NCI-H446 treated with DMSO at 0.1 percent for 48 hours (cell line): ENCODE measurements at places on chromosomes 12 and 14.
A peak's percentile ranks its signal among the peaks of the same experiment; 100 is the strongest.

DNA sequence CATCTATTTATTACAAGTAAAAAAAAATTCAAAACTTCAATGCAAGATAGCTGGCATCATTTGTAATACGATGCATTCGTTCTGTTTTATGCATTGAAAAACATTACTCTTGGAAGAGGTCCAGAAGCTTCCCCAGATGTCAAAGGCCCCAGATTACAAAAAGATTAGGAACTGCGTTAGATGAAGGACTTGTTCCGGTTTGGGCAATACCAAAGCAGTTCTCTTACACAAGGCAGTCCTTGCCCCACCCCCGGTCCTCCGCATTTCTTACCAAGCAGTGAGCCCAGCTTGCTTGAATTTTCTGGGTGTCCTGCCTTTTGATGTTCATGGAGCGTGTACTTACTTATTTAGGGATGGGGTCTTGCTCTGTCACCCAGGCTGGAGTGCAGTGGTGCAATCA, 4.8 kb upstream of the HVCN1 start:
- no peak for DNase-seq

DNA sequence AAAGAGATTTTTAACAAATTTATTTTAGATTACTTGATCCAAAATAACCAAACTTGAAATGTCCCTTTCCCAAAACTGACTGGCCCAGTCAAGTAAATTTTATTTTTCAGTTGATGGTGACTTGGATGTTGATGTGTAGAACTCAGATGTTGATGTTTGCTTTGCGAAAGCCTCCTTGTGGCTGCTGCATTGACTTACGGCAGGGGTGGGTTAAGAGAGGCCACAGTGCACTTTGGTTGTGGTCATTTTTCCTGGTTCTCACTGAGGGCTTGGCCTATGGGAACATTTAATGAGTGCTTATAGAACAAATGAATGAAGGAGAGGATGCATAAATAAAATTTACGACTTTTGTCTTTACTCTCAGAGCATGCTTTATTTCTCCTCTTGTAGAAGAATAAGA, 52.6 kb downstream of the SLCO1B3 start:
- DNase-seq, result no peak

DNA sequence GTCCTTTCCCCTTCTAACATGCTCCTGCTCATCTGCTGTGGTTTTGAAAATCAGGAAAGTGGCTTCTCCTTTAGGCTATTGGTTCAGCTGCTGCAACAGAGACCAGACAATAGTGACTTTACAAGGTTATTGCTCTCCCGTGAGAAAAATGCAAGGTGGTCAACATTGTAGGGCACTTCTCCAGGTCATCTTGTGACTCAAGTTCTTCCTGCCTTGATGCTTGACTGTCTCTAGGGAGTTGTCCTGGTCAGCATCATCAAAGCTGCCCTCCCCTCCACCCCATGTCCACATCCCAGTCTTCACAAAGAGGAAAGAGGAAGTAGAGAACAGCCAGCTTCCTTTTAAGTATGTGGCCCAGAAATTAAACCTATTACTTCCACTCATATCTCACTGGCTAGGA, 3.9 kb upstream of the TMEM63C start:
- DNase-seq, result no peak

DNA sequence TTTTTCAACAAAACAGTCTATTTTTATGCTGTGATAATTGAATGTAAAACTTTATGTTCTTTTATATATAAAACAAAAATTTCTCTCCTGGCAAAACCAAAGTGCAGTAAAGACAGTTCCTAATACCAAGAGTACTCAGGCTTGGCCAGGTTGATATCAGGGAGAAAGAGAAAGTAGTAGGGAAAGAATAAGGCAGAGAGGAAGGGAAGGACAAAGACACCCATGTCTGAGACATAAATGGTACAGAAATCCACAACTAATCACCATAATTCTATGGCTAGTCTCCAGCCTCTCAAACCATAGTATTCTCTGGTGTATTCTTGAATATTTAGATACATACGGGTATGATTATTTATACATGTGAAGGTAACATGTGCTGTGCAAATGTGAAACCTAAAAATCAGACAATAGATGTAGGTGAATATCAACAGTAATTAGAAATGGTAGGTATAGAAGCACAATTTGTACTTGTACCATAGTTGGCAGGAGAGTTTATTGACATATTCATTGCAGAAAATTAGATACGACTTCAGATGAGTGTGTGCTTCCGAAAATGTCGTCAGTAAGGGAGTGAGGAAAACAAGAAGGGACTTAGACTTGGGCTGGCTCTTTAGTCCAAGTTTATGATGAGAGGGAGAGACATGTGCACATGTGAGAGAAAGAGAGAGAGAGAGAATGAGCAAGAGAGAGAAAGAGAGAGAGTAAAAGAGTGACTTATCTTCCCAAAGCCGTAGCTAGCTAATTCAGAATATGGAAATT, 230.8 kb upstream of the NPAS3 start:
- DNase-seq, result no peak

GRCh38 chr14:73634011-73634833, 10.6 kb upstream of the DNAL1 start:
- DNase-seq, result no peak

DNA sequence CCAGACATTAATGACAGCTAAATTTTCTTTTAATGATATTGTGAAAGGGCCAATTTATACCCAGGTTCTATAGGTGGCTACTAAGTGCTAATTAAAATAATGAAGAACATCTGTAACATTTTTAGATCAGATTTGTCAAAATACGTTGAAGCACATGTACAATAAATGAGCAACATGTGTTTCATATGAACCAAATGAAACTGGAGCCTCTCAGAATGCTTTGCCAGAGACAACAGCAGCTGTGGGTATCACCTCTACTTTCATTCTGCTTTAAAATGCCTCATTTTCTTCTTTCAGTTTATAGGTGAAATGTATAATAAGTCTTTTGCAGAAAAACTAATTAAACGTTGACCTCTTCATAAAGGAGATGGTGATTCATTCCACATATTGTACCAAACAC, 26.1 kb upstream of the MYF6 start:
- no peak for DNase-seq

DNA sequence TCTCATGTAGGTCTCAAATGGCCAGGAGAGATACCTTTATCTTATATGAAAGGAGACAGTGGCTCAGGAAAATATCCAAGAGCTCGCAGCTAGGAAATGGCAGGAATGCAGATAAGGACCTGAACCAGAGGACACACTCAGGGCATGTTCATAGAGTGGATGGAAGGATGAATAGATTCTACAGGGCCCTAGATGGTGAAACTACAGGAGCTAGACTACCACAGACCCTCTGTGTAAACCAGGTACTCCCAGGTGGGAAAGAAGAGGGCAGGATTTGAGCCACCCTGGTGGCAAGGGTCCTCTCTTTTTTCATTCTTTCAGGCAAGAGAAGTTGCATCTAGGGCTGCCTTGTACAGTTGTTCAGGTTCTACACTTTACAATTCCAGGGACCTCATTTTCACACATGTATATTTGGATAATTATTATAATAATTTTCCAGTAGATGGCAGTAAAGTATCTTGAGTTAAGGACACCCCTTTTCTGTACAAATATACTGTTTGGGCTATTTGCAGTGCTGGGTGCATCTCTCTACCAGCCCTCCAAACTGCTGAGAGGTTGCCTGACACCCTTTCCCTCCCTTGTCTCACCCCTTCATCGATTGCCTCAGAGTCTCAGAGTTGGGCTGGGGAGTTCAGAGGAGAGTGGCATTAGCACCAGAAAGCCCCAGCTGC, 10.5 kb upstream of the ZDHHC22 start:
- peak; percentile 52 for DNase-seq

GRCh38 chr12:29741342-29742241, 42.1 kb downstream of the TMTC1 start:
- no peak for DNase-seq

DNA sequence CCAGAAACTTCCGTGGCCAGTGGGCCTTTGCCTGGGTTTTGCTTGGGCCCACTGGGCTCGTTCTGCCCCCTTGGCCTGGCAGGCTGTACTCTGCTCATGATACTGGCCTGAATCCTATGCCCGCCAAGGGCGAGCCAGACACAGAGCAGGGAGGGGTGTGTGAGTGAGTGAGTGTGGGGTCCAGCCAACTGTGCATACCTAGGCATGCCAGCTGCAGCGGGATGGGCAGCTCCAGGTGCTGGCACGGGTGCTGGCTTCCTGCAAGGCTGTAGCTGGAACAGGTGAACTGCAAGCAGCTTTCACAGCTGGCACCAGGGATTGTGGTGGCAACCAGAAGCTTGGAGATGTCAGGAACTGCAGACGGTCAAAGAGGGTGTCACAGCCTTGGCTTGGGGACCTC, 1276.4 kb downstream of the SLC16A7 start:
- no peak for DNase-seq

DNA sequence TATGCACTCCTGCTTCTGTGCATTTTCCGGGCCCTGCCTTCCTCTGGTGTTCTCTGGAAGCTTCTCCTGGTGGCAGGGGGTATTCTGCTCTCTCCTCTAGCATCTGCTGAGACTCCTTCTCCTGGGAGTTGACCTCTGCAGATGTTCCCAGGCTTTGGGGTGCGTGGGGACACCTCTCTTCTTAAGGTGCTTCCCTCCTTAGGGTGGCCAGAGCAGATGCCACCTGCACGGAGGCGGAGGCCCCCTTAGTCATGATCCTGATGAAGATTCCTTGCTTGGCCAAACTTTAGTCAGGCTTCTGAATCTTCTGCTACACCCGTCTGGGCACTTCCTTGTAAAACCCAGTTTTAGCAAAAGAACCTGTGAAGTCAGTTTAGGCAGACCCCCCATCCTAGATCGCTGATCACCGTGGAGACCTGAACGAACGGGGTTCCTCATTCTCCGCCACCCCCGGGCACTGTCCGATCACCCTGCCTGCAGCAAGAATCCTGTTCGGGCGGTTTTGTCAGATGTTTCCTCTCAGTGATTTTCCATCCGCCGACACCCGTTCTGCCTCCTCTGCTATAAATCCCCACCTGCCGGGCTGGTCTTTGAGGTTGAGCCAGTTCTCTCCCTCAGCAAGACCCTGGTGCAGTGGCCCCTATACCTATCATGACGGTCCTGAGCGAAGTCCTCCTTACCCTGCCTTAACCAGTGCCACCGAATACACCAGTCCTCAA, 111.9 kb downstream of the CALM1 start:
- DNase-seq, result no peak

GRCh38 chr12:67740711-67741110, 92.2 kb downstream of the DYRK2 start:
- DNase-seq, result no peak

GRCh38 chr14:101858791-101859537, 97.5 kb downstream of the PPP2R5C start:
- no peak for DNase-seq

GRCh38 chr12:98421316-98421715, 94.1 kb upstream of the TMPO start:
- DNase-seq, result peak; percentile 73

GRCh38 chr14:30355431-30355913, 203.5 kb upstream of the G2E3 start:
- DNase-seq, result no peak

DNA sequence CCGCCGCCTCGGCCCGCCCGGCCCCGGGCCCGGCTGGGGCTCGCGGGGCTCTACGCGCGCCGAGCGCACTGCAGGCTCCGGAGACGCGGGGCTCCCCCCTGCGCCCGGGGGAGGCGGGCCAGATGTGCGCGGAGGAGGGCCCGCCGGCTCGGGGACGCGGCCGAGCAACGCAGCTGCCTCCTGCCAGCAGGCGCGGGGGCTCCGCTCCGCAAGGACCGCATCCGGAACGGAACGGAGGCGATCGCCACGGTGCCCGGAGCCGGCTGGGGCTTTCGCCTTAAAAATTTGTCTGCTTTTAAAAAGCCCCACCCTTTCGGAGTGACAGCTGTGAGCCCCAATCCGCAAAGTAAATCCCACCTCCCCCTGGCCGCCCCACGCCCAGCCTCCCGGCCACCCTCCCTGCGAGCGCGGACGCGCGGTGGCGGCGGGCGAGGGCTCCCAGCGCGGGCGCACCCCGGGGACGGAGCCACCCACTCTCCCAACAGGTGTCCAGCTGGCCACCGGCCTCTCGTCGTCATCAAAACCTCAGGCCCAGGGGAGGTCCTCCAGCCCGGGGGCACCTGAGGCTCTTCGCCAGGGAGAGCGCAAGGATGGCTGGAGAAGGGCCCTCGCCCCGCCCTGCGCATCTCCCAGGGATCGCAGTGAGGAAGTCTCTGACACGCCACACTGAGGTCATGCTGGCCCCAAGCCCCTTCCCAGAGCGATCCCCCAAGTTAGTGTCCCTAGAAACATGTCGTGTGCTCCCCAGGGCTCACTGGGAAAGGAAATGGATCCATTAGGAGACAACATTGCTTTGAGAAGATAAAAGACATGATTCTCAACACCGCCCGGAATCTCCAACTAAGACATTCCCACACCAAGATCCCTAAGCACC, at the start of gene TMEM132D:
Gene TMEM132D, minus strand, starts transcription at position 70 of the 874 bp plus-strand sequence.
- no peak for DNase-seq

DNA sequence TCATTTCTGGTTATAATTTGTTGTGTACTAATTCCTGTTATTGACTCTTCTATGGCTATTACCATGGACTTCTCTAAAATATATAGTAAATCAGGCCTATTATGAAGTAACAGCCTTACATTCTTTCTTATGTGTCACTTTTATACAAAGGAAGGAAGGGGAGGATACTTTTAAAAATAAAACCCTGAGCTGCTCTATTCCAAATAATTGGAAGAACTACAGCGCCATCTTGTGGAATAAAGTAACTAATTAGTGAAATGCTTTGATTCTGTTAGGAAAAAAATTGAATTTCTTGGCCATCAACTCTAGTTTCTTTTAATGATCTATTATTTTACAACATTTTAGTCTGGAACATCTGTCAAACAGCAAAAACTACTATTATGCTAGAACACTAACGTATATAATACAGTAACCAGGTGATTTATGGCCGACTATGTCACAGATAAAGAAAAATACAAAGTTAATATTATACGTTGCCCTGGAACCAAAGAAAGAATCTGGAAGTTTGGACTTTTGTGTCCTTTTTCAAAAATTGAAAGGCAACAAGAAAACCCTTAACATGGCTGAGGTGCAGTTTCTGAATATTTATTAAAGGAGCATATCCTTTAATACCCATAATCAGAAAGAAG, 55.0 kb upstream of the NELL2 start:
- peak; percentile 25 for DNase-seq
